ENCODE measurements at places on chromosomes 11 and 22. TPM values are rescaled to one million over a fixed set of nuclear protein-coding genes. Genes with fewer than 3 reads are reported as not detected.

DNA sequence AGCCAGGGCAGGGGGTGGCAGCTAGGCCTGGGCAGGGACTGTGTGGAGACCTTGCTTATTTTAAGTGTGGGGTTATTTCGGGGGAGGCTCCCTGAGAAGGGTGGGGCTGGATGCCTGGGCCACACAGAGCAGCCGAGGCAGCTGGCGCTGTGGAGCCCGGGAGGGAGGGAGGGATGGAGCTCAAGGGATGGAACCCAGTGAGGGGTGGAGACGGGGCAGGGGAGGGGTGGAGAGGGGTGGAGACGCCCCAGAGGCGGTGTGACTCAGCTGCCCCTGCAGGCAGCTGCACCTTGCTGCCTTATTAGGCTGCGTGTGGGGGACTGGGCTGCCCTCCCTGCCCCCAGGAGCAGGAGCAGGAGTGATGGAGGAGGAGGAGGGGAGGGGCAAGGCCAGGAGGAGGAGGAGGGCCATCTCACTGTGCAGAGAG lies 9.8 kb upstream of the TSSC4 start:
- no peak for DNase-seq

DNA sequence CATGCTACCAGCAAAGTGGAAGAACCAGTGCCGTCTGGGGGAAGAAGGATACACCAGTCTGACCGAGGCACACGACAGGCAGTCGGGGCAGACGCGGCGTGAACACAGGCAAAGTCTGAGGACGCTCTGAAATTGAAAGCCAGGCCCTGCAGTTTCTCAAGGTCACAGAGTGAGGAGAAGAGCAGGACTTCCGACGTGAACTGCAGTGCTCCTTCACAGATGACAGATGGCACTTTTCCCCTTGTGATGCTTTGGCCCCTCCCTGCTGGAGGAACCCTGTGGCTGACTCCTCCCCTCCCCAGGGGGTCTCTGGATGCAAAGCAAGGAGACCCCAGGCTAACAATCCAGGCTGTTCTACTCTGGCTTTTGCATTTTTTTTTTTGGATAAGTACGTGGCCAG lies 19.6 kb upstream of the JAM3 start:
- no peak for DNase-seq

DNA sequence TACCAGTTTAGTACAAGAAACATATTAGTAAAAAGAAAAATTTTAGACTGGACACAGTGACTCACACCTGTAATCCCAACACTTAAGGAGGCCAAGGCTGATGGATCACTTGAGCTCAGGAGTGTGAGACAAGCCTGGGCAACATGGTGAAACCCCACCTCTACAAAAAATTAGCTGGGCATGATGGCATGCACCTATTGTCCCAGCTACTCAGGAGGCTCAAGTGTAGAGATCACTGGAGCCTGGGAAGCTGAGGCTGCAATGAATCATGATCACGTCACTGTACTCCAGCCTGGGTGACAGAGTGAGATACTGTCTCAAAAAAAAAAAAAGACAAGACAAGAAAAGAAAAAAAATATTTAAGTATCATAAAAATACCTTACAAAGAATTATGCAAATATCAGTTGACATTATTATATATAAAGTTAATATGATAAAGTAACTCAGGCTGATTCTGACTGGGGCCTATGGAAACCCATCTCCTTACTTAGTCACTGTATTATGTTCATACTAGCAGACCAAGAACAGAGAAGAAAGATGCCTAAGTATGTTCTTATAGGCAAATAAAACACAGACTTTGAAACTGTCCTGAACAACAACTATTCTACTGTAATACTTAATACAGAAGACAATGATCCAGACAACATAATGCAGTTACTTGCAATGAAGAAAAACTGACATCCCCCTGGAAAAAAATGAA lies 27.3 kb downstream of the FAM168A start:
- no peak for DNase-seq

DNA sequence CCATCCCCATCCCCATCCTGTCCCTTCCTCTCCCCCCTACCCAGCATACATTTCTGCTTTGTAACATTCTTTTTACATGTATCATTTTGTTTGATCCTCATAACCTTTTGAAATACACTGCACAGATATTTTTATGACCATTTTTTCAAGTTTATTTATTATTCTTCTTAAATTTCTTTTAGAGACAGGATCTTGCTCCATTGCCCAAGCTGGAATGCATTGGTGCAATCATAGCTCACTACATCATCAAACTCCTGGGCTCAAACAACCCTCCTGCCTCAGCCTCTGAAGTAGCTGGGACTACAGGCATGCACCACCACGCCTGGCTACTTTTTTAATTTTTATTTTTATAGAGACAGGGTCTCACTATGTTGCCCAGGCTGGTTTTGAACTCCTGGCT lies 99.4 kb upstream of the AKIP1 start:
- no peak for DNase-seq

DNA sequence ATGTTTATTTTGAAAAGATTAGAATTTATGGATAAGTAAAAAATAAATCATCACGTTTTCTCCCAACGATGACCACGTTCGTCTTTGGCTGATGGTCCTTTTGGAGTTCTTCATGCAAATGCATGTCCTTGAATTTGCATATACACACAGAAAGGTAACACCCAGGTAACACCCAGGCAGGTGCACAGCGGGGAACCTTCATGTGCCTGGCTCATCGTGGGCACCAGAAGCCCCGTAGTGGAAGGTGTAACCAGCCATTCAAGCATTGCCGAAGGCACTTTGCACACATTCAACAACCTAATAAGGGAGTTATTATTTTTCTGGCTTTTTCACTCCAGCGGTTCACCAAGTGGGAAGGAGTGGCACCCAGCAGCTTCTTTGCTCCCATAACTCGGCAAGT lies 404.6 kb downstream of the TBC1D22A start:
- no peak for DNase-seq

DNA sequence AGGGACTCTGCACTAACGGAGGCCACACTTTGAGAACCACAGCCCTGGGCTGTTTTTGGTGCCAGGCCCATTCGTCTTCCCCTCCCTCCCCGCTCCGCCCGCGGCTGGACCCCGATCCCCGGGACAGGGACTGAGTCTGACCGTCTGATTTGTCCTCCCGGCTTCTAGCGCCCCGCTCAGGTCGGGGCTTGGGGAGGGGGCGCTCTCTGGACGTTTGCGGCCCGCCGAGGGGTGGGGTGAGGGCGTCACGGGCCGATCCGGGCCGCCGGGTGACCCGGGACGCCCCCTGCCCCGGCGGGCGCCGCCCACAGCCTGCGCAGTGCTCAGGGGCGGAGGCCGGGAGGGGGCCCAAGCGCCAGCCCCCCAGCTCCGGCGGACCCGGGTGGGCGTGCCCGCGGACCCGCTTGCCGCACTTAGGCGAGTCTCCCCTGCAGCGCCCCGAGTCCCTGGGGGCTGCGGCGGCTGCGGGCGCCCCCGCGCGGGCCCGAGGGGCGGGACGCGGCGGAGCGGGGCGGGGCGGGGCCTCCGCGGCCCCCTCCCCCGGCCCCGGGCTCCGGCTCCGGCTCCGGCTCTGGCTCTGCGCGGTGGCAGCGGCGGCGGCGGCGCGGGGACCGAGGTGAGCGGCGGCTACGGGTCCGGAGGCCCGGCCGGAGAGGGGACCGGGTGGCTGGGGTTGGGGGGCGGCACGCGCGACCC lies 33.7 kb upstream of the PRR5 start:
- no peak for DNase-seq

The UPK3A gene
- not detected for total RNA-seq

DNA sequence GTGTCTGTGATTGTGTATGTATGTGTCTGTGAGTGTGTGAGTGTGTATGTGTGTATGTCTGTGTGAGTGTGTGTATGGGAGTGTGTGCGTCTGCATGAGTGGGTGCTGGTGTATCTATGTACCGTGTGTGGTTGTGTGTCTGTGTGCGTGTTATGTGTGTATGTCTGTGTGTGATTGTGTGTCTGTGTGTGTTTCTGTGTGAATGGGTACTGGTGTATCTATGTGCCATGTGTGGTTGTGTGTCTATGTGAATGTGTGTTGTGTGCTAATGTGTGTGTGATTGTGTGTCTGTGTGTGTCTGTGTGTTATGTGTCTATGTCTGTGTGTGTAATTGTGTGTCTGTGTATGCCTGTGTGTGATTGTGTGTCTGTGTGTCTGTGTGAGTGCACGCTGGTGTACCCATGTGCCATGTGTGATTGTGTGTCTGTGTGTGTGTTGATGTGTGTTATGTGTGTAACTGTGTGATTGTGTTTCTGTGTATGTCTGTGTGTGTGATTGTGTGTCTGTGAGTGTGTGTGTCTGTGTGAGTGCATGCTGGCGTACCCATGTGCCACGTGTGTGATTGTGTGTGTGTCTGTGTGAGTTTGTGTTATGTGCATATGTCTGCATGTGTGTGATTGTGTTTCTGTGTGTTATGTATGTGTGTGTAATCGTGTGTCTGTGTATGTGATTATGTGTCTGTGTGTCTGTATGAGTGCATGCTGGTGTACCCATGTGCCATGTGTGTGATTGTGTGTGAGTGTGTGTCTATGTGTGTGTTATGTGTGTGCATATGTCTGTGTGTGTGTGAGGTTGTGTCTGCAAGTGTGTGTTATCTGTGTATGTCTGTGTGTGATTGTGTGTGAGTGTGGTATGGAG lies 6.8 kb upstream of the CACNA1I start:
- DNase-seq = no peak

GRCh38 chr22:18997925-18998315 lies 61.8 kb upstream of the PRODH start:
- DNase-seq = no peak

DNA sequence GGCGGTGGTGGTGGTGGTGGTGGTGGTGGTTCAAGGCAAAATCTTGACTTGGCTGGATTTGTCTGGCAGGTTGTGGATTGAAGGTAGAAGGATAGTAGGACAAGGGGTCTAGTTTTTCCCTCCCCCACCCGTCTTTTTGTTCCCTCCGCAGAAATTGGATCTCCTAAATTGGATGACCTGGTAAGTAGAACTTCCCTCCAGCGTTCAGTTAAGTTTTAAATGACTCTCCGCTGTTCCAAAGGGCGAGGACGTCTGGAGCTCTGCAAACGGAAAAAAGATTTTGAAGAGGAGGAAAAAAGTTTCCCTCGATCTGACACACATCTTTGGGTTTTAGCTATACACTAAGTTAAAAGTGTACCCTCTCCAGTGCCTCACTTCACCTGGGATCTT lies 422 bp upstream of the LGR4 start:
- no peak for DNase-seq

DNA sequence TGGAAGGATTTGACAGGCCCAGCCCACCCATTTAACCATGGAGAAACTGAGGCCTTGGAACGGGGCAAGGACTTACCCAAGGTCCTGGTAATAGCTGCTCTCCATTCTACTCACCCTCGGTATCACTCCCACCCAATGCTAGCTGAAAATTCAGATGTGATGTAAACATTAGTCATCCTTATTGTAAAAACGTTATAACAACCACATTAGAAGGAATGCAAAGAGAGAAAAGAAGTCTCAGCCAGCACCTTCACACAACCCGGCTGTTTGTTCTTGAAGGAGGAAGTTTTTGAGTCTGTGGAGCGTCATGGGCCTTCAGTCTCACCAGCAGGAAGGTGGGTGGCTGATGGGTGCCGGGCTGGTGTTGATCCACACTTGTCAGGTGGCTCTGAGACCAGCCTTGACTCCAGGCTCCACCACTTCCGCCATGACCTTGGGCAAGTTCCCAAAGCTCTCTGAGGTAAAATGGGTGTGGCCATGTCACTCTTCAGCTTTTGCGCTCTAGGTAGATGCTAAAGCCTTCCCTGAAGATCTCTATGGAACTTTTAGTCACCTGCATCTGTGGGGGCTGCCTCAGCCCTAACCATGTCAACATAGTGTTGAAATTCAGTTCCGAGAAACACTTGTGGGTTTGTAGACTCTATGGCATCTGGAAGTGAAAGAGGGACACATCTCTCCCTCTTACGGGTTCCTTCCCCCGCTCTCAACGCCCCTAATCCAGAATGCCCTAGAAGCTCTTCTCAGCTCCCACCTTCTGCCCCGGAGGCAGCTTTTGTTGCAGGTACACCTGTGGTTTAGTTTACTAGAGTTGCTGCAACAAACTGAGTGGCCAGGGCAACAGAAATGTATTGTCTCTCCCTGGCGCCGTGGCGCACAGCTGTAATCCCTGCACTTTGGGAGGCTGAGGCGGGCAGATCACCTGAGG lies 14.8 kb downstream of the CD6 start:
- no peak for DNase-seq

DNA sequence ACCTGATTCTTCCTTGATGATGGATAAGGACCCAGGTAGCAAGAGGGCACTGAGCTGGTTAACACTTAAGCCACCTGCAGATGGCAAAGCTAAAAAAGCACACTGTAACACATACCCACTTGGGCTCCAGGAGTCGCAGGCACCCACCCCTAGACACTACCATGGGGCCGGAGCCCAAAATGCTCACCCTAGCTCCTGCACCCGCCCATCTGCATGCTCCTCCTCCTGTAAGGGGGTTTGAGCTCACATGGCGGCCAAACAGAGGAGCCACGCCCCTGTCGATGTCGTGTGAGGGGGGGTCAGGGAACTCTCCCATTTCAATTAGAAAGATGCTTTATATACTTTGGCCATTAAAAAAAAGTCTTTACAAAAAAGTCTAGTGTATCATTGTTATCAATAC lies 370.7 kb downstream of the DLG2 start:
- no peak for DNase-seq

DNA sequence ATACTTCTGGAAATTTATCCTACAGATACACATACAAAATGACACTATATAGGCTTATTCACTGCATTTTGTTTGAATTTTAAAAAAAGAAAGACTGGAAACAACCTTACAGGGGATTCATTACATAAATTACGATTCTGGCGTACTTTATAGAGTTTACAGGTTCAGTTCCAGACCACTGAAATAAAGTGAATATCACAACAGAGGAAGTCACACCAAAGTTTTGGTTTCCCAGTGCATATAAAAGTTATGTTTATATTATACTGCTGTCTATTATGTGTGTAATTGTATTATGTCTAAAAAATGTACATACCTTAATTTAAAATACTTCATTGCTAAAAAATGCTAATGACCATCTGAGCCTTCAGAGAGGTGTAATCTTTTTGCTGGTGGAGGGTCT lies 62.0 kb downstream of the EMSY start:
- no peak for DNase-seq

The AMOTL1 gene
- total RNA-seq = 68.5 TPM

DNA sequence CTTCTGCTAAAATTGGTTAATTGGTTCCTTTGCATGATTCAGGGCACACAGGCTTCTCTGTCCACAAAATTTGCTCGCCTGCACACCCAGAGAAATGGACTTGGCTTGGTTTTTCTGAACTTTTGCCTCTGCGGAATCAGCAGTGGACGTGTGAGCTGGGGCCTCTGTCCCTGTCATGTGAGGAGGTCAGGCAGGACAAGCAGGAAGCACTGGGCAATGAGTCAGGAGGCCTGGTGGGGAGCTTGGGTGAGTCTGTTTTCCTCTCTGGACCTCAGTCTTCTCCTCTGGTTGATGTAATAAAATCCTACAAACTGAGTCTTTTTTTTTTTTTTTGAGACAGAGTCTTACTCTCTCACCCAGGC lies 10.4 kb upstream of the CELSR1 start:
- DNase-seq = no peak

The SLC22A9 gene
- total RNA-seq = not detected

- DNase-seq = no peak
Measured at GRCh38 chr22:26065847-26066246, 103.4 kb upstream of the SEZ6L start.

The OR52E4 gene
- not detected for total RNA-seq

Measured in lung (tissue), 17 donors.